GM23248 (cell line): ENCODE measurements at places on chromosomes 3 and 15. TPM values are rescaled to one million over a fixed set of nuclear protein-coding genes. Genes with fewer than 3 reads are reported as not detected.
A peak's percentile ranks its signal among the peaks of the same experiment; 100 is the strongest.

OXTR gene
- total RNA-seq = 269 and 340 TPM in 2 replicates

ETFA gene
- total RNA-seq = 77.4 and 94.8 TPM in 2 replicates

FBXL2 gene
- 3.2 and 3.4 TPM in 2 replicates for total RNA-seq

ST3GAL6 gene
- not detected in 2 replicates for total RNA-seq

NANOGP8 gene
- total RNA-seq = not detected in 2 replicates

ARMC8 gene
- 29.2 and 32.9 TPM in 2 replicates for total RNA-seq

HCLS1 gene
- total RNA-seq = 28.6 and 29.8 TPM in 2 replicates

MME gene
- 204 and 302 TPM in 2 replicates for total RNA-seq

GHRL gene
- not detected in 2 replicates for total RNA-seq

DNA sequence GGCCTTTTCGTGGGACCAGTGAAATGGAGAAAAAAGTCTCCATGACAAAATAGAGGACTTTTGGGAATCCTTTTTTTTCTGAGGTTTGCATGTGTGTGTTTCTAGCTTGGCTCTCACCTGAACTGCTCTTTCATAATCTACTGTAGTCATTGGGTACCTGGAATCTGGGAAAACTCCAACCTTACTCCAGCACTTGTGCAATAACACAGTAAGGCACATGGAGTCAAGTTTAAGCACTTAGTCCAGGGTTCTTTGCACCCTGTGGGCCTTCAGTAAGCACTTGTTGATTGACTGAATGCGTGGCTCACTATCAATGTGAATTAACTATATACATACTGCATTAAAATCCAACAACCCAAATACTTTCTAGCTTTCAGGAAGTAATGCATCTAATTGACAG, 299.5 kb downstream of the ZBTB20 start:
- H3K27ac ChIP-seq = no peak overlapping the region
- H3K4me1 ChIP-seq = peaks cover 15% of the 10 kb centered on the region
- no peaks in the 10 kb centered on the region for H3K27me3 ChIP-seq
- no peak for DNase-seq

DNA sequence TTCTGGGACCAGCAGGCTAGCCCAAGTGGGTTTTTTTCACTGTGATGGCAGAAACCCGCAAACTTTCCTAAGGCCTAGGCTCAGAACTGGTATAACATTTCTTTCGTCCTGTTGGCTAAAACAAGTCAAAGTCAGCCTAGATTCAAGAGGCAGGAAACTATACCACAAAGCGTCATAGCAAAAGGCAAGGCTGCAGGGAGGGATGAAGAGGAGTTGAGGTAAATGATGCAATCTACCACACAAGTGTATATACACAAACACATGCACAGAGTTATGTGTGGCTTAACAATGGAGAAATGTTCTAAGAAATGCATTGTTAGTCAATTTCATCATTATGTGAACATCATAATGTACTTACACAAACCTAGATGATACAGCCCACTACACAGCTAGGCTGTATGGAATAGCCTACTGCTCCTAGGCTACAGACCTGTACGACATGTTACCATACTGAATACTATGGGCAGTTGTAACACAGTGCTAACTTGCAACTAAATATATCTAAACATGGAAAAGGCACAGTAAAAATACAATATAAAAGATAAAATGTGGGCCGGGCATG, 225.6 kb downstream of the TBL1XR1 start:
- no peak overlapping the region for H3K4me3 ChIP-seq
- no peaks in the 10 kb centered on the region for H3K36me3 ChIP-seq
- H3K27ac ChIP-seq = no peak overlapping the region
- H3K4me1 ChIP-seq = peaks cover 6% of the 10 kb centered on the region; the same call in 1 of the 2 replicates
- DNase-seq = no peak

- no peaks in the 10 kb centered on the region for H3K27me3 ChIP-seq
- no peak overlapping the region for H3K4me3 ChIP-seq
- H3K27ac ChIP-seq = peak overlapping the region; percentile 62
- H3K4me1 ChIP-seq = peaks cover 63% of the 10 kb centered on the region
- DNase-seq = peak; percentile 98
These were observed 123.2 kb upstream of the SLC7A14 start for GRCh38 chr3:170709046-170709445.

GRCh38 chr3:16999161-16999560, 114.4 kb downstream of the PLCL2 start:
- DNase-seq = no peak
- H3K4me1 ChIP-seq = no peaks in the 10 kb centered on the region
- H3K27me3 ChIP-seq = no peaks in the 10 kb centered on the region
- H3K27ac ChIP-seq = no peak overlapping the region

DNA sequence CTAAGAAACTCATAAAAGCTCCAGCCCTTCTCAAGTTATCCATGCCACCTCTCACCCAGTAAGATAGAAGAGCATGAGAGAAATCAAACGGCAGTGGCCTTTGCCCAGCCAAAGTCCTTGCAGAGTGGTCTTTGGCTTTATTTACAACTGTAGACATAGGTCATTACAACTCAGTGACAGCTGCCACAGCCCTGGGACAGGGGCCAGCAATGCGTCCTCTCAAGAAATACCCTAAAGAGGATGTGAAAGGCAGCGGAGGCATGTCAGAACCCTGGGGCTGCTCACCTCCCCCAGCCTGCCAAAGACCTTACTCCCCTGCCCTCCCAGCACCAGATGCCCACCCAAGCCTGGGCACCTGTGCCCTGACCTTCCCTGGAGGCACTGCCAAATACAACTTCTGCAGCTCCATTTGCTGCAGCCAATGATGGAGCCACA, 6.3 kb downstream of the ACAA1 start:
- H3K4me3 ChIP-seq = no peak overlapping the region
- H3K27me3 ChIP-seq = no peaks in the 10 kb centered on the region
- H3K27ac ChIP-seq = no peak overlapping the region

DNA sequence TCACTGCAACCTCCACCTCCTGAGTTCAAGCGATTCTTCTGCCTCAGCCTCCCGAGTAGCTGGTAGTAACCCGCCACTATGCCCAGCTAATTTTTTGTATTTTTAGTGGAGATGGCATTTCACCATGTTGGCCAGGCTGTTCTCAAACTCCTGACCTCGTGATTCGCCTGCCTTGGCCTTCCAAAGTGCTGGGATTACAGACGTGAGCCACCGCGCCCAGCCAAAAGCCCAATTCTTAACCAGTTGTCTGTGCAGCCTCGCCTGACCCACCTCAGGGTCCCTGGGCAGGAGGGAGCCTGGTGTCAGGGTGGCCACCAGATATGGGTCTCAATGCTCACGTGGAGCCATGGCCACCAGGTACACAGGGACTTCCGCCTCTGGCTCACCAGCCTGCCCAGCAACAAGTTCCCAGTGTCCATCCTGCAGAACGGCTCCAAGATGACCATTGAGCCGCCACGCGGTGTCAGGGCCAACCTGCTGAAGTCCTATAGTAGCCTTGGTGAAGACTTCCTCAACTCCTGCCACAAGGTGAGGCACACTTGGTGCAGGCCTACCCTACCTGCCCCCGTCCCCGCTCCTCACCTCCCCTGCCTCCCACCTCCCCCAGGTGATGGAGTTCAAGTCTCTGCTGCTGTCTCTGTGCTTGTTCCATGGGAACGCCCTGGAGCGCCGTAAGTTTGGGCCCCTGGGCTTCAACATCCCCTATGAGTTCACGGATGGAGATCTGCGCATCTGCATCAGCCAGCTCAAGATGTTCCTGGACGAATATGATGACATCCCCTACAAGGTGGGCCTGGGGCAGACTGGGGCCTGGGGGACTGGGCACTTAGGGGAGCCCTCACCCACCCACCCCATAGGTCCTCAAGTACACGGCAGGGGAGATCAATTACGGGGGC, 48.6 kb downstream of the SEMA3G start:
- H3K36me3 ChIP-seq = no peaks in the 10 kb centered on the region
- no peak overlapping the region for H3K4me3 ChIP-seq
- no peaks in the 10 kb centered on the region for H3K4me1 ChIP-seq
- no peak overlapping the region for H3K27ac ChIP-seq
- no peaks in the 10 kb centered on the region for H3K27me3 ChIP-seq
- no peak for DNase-seq

GRCh38 chr15:63073497-63074172, 31.1 kb downstream of the TPM1 start:
- peak overlapping the region; percentile 71 for H3K27ac ChIP-seq
- H3K4me1 ChIP-seq = peaks cover 18% of the 10 kb centered on the region; the same call in 1 of the 2 replicates
- no peaks in the 10 kb centered on the region for H3K27me3 ChIP-seq
- peaks cover 34% of the 10 kb centered on the region for H3K36me3 ChIP-seq
- H3K4me3 ChIP-seq = no peak overlapping the region

DNA sequence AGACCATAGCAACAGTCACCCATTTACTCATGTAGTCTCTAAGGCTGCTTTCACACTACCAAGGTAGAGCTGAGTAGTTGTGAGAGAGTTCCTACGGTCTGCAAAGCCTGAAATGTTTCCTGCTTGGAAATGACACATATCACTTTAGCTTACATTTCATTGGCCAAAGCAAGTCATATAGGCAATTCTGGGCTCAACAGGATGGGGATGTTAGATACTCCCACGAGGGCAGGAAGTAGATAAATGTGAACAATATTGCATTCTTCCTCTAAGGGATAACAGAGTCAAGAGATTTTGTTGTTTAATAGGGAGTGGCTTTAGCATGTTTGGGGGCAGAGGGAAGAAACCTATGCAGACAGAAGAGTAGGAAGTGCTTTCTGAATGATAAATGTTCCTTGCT, 355.6 kb upstream of the THRB start:
- no peaks in the 10 kb centered on the region for H3K27me3 ChIP-seq
- H3K4me3 ChIP-seq = no peak overlapping the region
- H3K27ac ChIP-seq = no peak overlapping the region

DNA sequence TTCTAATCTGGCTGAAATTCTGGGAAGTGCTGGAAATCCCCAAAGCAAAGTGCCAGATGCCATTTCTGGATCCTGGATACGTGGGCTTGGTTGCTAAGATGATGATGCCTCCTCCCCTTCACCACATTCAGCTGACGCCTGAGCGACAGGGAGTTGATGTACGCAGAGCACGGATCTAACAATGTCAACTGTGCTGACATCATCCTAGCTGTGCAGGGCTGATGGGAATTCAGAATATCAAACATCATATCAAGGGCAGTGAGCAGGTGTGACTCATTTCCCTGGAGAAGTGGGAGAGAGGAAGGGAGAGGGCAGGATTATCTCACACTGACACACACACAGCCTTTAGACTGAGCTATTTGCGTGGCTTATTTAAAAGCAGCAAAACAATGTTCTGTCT, 92.6 kb upstream of the ZBTB20 start:
- peak overlapping the region; percentile 40; the same call in 1 of the 2 replicates for H3K4me3 ChIP-seq
- peak; percentile 97 for DNase-seq
- peaks cover 22% of the 10 kb centered on the region for H3K4me1 ChIP-seq
- no peaks in the 10 kb centered on the region for H3K27me3 ChIP-seq

GRCh38 chr15:59879506-59880265, 124.4 kb upstream of the FOXB1 start:
- DNase-seq = peak; percentile 81
- H3K4me1 ChIP-seq = peaks cover 5% of the 10 kb centered on the region; the same call in 1 of the 2 replicates
- H3K36me3 ChIP-seq = no peaks in the 10 kb centered on the region
- 0 out of 2 replicates have a peak overlapping the region, but pooled peaks have one; percentile 13 for H3K27ac ChIP-seq
- peaks cover 15% of the 10 kb centered on the region for H3K27me3 ChIP-seq

GRCh38 chr3:98777286-98777685, 14.1 kb downstream of the ST3GAL6 start:
- peaks cover 30% of the 10 kb centered on the region for H3K4me1 ChIP-seq
- H3K27me3 ChIP-seq = peaks cover 15% of the 10 kb centered on the region
- DNase-seq = no peak
- no peaks in the 10 kb centered on the region for H3K36me3 ChIP-seq
- no peak overlapping the region for H3K27ac ChIP-seq

- no peaks in the 10 kb centered on the region for H3K27me3 ChIP-seq
- H3K4me1 ChIP-seq = peaks cover 9% of the 10 kb centered on the region
- DNase-seq = no peak
- no peaks in the 10 kb centered on the region for H3K36me3 ChIP-seq
- H3K27ac ChIP-seq = no peak overlapping the region
- H3K4me3 ChIP-seq = no peak overlapping the region
These were observed 16.5 kb upstream of the SIAH2 start for GRCh38 chr3:150779402-150779858.

DNA sequence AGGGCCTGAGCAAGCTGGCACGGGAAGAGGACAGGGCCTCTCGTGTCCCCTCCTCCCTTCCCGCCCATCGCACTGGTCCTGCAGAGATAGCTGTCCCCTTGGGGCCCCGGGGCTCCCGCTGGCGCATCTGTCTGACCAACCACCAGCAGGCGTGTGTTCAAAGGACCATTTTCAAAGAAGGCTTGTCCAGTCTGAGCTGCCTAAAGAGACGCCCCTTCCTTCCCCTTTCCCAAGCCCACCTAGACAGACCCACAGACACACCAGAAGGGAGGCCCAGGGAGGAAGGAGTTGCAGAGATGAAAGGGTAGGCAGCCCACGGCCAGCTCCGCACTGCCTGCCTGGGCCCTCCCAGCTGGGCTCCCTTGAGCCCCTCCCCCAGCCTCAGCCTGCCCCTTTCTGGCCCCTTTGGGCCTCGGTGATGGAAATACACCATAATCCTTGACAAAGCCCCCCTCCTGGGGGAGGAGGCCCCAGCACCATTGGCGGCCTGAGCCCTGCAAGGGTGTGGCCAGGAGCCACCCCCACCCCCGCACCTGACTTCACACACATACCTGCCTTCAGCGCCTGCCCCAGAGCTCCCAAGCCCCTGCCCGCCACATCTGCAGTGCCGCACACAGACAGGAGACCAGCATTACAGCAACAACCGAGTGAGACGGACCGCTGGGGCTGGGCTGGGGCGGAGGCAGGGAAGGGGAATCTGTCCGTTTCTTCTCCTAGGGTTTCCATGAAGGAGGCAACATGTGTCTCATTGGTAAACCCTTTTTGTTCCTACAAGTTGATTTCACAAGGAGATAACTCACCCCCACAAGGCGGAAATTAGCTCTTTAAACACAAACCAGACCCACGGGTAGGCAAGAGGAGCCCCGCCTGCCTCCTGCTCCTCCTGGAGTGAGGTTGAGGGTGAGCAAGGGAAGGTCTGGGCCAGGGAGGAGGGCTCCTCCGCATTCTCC, at the start of gene STRA6:
STRA6 (minus strand) TSS at position 336 of the 950 bp plus-strand sequence. CDS start 520 bp downstream, outside the sequence.
- H3K36me3 ChIP-seq = no peaks in the 10 kb centered on the region
- no peak within 1 kb of the TSS for H3K4me3 ChIP-seq
- H3K27me3 ChIP-seq = no peaks in the 10 kb centered on the region
- H3K4me1 ChIP-seq = peaks cover 14% of the 10 kb centered on the region

DNA sequence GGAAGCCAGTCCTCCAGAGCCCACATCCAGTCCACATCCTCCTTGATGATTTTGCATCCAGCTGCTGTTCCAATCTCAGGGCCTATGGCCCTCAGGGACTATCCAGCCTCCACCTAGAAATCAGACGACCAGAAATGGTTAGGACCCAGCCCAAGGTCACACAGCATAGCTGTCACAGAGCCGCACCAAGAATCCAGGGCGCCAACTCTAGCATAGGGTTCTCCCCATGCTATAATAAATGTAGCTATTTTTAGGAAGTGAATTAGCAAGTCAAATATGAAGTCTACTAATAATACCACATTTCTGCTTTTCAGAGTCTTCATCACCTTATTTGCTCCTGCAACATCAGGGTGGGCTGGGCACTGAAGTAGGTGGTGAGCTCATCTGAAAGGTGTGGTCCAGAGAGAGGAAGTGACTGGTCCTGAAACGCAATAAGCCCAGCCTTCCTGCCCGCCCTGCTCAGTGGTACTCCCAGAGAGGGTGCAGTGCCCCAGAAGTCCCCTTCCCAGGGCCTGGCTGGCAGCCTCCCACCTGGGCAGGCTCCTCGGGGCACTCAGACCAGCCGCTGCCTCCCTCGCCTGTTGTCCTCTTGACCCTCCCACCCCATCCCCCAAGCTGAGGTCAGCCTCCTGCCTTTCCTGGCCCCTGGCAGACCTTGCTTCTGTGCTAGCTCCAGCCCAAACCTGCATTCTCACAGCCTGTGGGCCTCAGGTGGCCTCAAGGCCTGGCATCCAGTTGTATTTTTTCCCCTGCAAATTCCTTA, 17.6 kb upstream of the CYP11A1 start:
- H3K36me3 ChIP-seq = no peaks in the 10 kb centered on the region
- H3K27ac ChIP-seq = peak overlapping the region; percentile 34; the same call in 1 of the 2 replicates
- no peaks in the 10 kb centered on the region for H3K27me3 ChIP-seq

GRCh38 chr3:174775603-174776002, 83.5 kb upstream of the NAALADL2 start:
- no peaks in the 10 kb centered on the region for H3K36me3 ChIP-seq
- DNase-seq = no peak
- no peaks in the 10 kb centered on the region for H3K27me3 ChIP-seq
